Thyroid gland (tissue), 4 donors: ENCODE measurements at places on chromosomes 7 and 10. TPM values are rescaled to one million over a fixed set of nuclear protein-coding genes. Genes with fewer than 3 reads are reported as not detected.

Gene METTL2B
- total RNA-seq, result 29.2 TPM

Gene SND1
- total RNA-seq, result 126 TPM

DNA sequence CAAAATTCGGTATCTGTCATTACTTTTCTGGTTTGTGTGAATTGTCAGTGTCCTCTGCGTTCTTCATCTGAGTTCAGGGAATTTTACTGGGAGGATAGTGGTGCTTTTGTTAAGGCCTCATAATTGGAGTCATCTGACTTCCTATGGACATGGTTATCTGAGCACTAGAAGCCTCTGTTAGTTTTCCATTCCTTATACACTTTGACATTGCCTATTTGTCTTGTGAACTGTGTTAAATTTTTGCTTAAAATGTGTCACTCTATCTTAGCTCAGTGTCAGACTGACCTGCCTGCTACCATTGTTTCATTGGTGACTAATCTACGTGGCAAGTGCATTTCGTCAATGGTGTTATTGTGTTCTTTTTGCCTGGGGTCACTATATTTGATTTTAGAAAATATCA, 253.3 kb downstream of the SEMA3A start:
- no peak for DNase-seq

- no peak for DNase-seq
These were observed 2.4 kb downstream of the NAMPT start for GRCh38 chr7:106282390-106282789.

GRCh38 chr10:59536167-59537014, 173.3 kb downstream of the SLC16A9 start:
- DNase-seq, result peak; percentile 11

GRCh38 chr7:99667179-99667578, 12.6 kb downstream of the CYP3A5 start:
- no peak for DNase-seq
